ENCODE measurements at places on chromosomes 12 and 14.

GRCh38 chr12:28051516-28052354, 79.2 kb upstream of the PTHLH start:
- ATAC-seq, result no peak

DNA sequence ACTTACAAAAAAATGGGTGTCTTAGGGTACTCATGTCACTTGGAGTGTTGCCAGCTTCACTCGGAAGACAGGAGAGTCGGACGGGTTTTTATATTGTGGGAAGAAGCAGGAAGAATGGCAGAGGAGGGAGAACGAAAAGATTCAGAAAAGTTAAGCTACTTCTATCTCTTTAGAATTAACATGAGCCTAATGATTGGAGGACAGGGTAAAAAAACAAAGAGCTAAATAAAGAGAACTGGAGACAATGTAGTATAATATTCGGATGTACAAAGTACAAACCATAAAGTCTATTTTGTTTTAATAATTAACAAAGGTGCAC, 43.9 kb downstream of the EFCAB11 start:
- ATAC-seq, result no peak

- no peak for ATAC-seq
These were observed 19.2 kb downstream of the BLTP3B start for GRCh38 chr12:100123316-100124095.

- ATAC-seq, result no peak
These were observed 26.1 kb upstream of the C14orf180 start for GRCh38 chr14:104553166-104554087.

DNA sequence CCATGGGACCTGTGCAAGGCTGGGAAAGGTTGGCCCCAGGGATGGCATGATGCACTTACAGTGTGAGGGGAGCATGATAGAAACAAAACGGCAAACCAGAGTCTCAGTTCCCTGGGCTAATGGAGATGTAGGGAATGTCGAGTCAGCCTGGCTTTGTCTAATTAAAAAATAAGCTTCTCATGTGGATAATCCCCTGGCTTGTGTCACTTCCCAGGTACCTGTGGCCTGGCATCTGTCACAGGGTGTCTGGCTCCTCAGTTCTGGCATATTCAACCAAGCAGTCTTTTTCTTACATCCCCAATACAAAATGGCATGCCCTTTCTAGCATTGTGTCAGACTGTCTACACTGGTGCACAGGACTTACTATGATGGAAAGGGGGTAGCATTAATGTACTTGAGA, 261.4 kb downstream of the GRIN2B start:
- no peak for ATAC-seq

GRCh38 chr12:51262758-51263177, 7.4 kb downstream of the SMAGP start:
- ATAC-seq, result peak; percentile 23

DNA sequence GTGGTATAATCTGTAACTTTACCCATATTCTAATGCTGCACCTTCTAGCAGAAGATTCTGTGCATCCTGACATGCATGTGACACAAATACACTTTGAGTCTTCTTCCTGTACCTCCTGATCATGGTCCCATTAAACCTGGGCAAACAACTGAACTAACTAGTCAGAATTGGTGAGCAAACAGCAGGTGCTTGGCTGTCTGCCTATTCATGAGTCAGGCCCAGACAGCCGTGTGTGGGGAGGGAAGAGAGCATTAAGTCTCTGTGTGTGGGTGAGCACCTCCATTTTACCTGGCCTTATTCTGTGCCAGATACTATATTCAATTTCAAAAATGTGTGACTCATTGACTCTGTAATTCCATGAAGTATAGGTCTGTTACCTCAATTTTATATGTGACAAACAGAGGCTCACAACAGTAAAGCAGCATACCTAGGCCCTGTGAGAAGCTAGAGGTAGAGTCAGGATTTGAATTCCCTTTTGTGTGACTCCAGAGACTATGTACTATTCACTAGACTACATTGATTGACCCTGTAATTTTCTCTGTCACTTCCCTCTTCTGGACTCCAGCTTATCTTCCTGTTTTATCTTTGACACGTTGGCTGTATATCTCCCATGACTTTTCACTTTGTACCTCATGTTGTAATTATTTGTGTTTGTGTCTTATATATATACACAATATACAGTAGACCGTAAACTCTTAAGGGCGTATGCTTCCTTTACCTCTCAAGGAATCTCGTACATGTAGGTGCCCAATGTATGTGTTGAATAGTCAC, 32.2 kb downstream of the SUSD6 start:
- peak; percentile 97 for ATAC-seq

DNA sequence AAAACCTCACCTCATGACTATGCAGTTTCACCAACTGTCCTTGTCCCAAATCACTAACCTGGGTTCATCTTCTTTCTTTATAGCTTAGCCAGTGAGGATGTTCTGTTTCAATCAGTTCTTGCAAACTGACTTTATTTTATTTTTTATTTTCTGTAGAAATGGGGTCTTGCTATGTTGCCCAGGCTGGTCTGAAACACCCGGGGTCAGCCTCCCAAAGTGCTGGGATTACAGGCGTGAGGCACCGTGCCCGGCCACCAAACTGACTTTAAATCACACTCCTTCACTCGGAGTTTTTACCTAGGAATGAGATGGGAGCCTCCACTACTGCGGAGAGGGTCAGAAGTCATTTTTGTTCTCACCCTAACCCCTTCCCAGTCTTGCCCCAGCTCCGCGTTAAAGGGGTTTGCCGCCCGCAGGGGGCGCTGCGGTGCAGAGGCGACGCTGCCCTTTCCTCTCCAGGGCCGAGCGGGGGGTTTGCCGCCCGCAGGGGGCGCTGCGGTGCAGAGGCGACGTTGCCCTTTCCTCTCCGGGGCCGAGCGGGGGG, 7.0 kb upstream of the B4GALNT3 start:
- no peak for ATAC-seq

DNA sequence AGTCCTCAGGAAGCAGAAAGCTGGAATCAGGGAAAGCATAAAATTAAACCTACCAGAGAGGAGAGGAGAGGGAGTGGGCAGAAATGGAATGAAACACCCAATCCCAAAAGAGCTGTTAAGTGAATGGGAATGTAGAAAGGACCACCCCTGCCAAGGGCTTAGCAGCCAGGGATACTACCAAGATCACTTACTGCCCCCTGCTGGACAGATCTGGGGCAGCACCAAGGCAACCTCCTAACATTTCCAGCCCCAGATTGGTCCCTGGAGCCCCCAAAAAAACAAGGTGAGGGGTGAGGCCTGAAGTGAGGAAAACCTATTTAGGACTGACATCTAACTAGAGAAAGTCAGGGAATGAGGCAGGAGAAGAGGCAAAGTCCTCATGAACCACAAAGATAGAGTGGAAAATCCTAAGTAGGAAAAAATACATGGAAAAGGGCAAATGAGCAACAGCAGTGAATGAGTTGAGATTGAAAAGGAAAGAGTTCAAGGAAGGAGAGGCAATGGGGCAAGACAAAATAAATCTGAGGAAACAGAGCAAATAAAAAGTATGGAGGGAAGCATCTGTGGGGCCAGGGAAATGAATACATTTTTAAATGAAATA, 11.2 kb upstream of the FKBP11 start:
- ATAC-seq, result peak; percentile 43

DNA sequence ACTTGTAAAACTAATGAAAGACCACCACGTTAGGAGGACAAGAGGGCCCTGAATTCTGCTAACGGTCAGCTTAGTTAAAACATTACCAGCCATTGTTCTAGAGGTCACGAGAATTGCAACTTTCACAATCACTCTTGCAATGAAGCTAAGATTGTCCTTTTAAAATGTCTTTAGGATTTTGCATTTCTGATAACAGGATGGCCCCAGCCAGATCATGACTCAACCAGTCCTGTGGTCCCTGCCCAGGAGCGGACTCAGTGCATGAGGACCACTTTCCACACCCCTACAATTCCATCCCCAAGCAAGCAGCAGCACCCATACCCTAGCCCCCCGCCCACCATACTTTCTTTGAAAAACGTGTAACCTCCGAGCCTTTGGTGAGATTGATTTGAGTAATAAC, 28.7 kb downstream of the HSP90AA1 start:
- ATAC-seq, result no peak

DNA sequence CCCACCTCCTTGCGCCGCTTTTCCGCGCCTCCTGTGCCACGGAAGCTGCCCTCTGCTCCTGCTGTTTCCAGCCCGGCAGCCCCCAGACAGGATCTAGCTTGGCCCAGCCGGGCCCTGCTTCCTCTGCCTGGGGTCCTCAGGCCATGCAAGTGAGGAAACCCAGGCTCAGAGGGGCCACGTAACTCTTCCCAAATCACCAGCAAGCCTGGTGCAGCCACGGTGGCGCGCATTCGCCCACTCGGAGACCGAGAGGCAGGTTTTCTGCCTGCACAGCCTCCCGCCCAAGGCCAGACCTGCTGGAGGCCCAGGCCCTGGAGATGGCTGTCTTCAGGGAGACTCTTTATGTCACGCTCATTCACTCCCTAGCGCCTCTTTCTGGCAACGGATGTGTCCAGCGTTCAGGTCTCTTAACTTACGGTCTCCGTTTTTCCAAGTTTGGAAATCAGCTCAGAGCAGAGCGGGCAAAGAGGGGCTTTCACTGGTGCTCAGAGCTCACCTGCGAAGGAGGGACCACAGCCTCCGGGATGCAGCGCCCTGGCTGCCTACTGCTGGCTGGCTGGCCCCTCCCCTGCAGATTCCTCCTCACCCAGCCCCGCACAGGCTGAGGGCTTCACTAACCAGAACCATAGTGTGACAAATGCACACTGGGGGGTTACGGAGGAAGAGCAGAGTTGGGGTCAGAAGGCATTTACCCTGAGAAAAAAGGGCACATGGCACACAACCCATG, 20.6 kb upstream of the CEP170B start:
- ATAC-seq, result no peak

DNA sequence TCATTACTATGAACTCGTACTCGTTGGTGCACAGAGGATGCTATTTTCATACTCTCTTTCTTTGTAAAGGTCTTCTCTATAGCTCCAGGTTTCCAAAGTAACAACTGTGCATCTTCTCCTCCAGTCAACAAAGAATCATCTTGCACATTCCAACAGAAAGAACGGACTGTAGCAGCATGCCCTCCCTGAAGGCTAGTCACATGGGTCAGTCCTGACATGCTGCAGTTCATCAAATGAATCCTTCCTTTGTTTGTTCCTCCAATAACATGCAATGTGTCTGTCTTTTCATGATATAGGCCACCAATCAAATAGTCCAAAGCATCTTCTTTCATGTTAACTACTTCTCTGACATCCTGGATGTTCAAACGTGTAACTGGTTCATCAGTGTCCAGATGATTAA, 42.9 kb downstream of the WDR89 start:
- no peak for ATAC-seq

DNA sequence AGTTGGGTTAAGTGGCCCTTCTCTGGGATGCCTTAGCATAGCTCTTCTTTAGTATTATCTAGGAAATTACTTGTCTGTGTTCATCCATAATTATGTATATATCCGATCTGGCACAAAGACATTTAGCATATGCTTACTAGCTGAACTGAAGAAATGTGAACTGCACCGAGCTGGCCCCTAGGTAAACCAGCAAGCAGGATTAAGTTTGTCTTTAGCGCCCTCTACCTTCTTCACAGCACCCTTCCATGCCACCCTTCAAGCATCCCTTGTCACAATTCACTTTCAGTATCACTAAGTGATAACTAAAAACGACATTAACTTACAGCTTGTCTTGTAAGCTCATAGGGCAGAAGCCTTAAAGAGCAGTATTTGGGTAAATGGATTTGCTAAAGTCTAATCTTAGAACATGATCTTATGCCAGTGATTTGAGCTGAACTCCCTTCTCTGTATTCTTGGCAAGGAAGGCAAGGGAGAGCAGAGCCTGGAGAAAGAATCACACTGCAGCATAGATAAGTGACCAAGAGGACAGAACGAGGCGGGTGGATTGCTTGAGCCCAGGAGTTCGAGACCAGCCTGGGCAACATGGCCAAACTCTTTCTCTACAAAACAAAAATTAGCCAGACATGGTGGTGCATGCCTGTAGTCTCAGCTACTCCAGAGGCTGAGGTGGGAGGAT, 2.6 kb upstream of the HAL start:
- ATAC-seq, result peak; percentile 97

DNA sequence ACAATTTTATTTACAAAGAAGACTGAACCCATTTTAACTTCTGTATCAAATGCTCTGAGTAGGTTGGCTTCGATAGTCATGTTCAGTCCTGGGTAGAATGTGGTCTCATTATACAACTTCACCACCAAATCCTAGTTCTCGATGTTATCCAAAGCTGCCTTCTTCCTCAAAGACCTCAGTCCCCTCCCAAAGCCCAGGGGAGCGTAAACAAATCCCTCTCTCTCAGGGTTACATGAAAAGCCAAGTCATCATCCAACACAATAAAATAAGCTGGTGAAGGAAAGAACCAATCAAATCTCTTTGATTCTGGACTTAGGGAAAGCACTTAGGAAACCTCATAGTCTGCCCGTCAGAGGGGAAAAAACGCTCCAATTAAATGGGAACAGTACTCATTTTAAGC, 9.1 kb downstream of the PTCSC3 start:
- no peak for ATAC-seq

DNA sequence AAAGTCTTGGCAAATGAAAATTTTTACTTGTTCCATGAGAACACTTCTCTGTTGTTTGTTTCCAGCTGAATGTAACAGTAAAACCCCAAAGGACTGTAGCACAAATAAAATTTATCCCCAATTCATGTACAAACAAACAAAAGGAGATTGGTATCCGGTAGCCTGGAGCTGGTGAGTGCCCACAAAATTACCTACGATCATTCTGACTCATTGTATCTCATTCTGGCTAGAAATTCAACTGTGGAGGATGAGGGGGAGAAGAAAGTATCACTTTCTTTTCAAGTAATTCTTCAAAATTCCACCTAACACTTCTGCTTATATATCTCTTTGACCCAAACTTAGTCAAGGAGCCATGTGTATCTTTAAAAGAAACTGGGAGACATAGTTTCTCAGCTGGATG, 268.5 kb downstream of the ALG10B start:
- no peak for ATAC-seq

- no peak for ATAC-seq
These were observed 2.2 kb upstream of the RPAP3 start for GRCh38 chr12:47707905-47708543.

- ATAC-seq, result no peak
These were observed 113.5 kb downstream of the C12orf75 start for GRCh38 chr12:105443802-105444652.

DNA sequence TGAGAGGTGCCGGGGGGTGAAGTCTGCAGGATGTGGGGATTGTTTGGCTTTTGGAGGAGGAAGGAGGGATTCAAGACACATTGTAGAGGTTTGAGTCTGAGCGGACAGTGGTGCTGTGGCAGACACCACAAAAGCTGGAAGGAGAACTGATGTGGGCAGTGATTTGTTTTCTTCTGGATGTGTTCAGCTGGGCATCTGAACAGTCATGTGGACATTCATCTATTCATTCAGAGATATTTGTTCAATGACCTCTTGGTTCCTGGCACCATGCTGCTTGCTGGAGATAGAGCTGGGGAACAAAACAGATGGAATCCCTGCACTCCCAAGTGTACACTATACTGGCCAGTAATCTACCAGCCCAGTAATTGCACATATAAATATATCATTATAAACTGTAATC, 64.0 kb downstream of the PTPN11 start:
- ATAC-seq, result no peak

GRCh38 chr12:111788178-111788654, 21.5 kb downstream of the ALDH2 start:
- ATAC-seq, result no peak

- no peak for ATAC-seq
These were observed 128.7 kb downstream of the TMX1 start for GRCh38 chr14:51368721-51369163.

Data from activated T-helper 17 cell treated with anti-CD3 and anti-CD28 coated beads, Interleukin-2, amount 50 U/mL, for 72 hours (primary cell).